ENCODE measurements at places on chromosomes 7 and 10. TPM values are rescaled to one million over a fixed set of nuclear protein-coding genes. Genes with fewer than 3 reads are reported as not detected.

The ITGB8 gene
- 19.0 TPM for total RNA-seq

The COL13A1 gene
- 8.5 TPM for total RNA-seq

GRCh38 chr10:52297747-52298146, 16.3 kb upstream of the DKK1 start:
- DNase-seq, result no peak

DNA sequence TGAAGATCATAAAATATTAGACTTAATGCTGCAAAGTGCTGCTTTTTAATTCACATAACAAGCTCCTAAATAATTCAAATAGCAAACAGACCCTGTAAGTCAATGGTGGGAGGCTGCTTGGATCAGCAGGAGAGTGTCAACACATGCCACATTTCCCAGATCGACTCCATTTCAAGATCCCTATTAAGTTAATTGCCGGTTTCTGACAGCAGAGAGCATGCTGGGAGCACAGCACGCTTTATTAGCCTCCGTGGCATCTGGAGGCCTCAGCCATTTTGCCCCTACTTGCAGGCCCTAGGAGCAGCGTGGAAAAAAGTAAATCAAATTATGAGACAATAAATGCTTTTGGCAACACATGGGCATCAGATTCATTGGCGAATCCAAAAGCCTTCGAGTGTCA, 201.0 kb downstream of the EMX2 start:
- no peak for DNase-seq

- no peak for DNase-seq
Measured at GRCh38 chr7:150756858-150757257, 19.6 kb downstream of the GIMAP5 start.

- no peak for DNase-seq
Measured at GRCh38 chr10:11813855-11814567, 9.1 kb upstream of the PROSER2 start.

DNA sequence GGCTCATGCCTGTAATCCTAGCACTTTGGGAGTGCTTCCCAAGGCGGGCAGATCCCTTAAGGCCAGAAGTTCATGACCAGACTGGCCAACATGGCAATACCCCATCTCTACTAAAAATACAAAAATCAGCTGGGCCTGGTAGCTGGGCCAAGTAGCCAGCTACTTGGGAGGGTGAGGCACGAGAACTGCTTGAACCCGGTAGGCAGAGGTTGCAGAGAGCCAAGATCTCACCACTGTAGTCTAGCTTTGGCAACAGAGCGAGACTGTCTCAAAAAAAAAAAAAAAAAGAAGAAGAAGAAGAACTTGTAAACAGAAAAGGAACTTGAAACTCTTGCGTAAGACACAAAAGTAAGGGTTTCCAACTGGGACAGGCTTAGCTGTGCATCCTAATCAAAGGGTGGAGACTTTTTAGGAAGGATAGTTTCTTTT, 5.6 kb upstream of the IFIT2 start:
- no peak for DNase-seq

- DNase-seq, result no peak
Measured at GRCh38 chr7:111734954-111735660, 172.8 kb upstream of the IMMP2L start.
